ENCODE measurements at places on chromosomes 7 and 10.
A peak's percentile ranks its signal among the peaks of the same experiment; 100 is the strongest.

DNA sequence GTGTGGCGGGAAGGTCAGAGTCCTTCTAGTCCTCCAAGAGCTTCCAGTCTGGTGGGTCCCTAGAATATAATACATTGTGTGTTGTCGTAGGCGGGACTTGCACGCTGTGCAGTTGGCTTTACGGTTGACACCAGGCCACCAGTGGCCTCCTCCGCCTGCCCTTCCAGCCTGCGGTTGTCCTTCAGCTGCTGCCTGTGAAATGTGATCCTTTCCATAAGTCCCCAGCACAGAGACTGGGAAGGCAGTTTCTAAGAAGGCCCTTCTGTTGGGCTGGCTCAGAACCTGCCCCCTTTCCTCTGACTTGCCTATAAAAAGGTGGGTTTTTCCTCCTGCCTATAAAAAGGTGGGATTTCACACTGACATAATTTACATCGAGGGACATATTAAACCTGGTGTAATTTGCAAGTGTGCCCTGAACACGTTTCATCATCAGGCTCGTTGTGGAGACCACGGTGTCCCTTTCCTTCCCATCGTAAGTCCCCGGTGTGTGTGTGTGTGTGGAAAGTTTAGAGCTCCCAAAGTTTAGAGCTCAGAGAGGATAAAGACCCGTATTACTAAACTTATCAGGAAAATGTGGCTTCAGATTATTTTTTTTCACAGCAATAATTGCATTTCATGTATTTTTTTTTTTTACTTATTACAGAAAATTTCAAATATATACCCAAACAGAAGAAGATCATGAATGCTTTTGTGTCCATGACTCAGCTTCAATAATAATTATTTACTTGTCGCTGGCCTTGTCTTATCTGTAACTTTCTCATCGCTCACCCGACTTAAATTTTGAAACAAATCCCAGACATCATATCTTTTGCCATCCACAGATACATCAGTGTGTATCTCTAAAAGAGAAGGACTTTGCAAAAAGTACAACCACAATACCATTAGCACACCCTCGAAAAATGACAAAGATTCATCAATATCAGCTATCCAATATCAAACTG is 45.1 kb downstream of the CUX1 start:
- DNase-seq: no peak

- no peak for DNase-seq
Observed at GRCh38 chr7:89145801-89146200, 350.3 kb upstream of the TEX47 start.

GRCh38 chr7:113392421-113392820 is 274.1 kb upstream of the SMIM30 start:
- no peak for DNase-seq

DNA sequence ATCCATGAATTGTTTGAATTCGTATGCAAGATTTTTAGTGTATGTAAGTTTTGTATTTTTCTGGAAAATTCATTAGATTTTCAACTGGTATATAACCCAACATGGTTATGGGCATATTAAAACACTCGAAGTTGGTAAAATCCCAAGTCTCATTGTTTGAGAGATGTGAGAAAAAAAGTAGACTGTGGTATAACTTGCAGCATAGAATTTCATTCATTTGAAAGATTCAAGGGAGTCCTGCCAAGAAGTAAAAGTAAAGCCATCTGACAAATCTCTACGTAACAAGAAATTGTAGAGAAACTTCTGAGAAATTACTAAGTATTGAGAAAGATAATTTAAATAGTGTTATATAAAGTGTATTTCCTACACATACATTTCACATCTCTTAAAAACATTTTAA is 40.2 kb downstream of the SEMA3E start:
- DNase-seq: no peak

DNA sequence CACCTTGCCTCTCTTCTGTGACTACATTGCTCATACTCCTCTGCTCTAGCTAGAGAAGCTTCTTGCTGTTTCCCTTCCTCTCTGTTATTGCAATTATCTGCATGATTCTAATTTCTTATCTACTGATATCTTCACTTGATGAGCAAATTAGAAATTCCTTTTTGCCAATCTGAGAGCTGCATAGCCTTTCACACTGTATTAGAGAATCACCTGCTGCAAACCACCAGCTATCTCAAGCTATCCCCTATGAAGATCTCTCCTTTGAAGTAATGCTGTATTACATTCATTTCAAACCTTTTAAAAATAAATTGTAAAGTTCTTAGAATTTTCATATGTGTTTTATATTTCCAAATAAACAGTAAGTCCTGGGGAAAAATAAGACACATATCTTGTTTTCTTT is 89.0 kb upstream of the ZNF804B start:
- no peak for DNase-seq

DNA sequence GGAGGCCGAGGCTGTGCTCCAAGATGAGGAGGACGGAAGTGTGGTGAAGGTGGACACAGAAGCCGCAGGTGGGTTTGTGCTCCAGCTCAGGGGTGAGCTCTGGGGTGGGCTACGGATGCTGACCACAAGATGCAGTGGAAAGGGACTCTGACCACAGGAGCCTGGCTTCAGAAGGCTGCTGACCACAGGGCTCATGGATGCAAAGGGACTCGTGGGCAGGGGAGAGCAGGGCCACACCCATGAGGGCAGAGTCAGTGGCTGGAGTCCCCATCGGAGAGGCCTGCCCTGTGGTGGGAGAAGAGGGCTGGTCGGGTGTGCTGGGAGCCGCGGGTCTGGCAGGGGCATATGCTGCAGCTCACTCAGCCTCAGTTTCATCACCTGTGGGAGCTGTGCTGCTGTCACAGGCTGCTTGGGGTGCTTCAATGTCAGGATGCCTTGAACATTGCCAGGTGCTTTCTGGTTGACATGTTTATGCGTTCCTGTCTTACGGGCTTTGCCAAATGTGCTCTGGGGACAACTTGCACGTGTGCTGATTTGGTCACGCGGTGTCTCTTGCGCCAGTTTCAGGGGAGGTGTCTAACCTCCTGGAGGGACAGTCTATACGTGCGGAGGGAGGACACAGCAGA is 13.7 kb downstream of the SCART1 start:
- no peak for DNase-seq

GRCh38 chr7:3244241-3244814 is 56.7 kb upstream of the SDK1 start:
- no peak for DNase-seq

DNA sequence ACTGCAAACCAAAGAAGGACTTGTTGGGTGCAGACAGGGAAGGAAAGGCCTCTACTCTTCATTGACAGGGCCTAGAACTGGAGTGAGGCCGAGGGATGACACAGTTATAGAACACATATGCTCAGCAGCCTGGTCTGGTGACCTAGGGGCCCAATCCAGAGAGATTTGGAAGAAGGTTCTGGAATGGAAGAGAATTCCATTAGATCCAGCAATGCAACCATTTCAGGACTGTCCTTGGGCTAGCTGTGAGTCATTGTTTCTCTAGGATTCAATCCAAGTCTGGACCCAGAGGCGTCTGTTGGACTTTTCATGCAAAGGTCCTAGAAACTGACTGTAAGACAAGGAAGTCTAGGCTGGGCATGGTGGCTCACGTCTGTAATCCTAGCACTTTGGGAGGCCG is 59.2 kb downstream of the WIPF3 start:
- DNase-seq: no peak

DNA sequence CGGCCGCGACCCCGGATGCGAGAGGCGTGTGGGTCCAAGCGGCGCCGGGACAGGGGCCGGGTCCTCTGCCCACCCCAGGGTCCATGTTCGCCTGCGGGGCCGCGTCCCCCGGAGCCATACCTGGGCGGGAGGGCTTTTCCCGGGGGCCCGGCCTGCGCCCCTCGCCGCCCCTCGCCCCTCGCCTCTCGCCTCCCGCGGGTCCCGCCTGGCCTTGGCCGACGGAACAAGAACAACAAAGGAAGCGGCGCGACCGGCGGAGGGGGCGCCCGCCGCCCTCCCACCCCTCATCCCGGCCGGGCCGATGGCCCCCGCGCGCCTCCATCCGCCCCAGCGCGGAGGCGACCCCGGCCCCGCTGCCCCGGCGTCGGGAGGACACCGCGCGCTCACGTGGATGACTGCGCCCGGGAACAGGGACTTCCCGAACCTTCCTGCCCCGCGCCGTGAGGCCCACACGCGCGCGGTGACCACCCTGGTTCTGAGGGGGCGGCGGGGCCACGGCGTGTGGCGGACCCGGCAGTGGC is 348.2 kb downstream of the DNAJB6 start:
- DNase-seq: no peak

GRCh38 chr10:91564508-91564907 is 68.4 kb downstream of the PPP1R3C start:
- DNase-seq: no peak

- no peak for DNase-seq
Observed at GRCh38 chr10:3616880-3617279, 168.1 kb downstream of the KLF6 start.

DNA sequence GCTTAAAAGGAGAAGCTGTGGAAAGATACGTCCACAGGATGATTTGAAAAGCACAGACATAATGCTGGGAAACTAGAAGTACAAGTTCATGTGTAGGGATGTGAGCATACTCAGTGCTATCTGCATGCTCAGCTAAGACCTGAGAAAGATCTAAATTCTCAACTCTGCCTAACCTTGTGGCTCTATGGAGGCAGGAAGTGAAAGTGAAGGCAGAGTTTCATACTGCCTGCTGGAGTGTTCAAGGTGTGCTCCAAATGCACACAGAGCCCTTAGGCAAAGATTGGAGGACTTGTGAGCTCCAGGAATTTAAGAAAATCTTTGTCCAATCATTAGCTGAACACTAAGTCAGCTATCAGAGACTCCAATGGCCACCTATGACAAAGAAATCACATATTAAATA is 190.9 kb downstream of the RNLS start:
- no peak for DNase-seq

- no peak for DNase-seq
Observed at GRCh38 chr7:2654059-2654458, 22.3 kb downstream of the TTYH3 start.

DNA sequence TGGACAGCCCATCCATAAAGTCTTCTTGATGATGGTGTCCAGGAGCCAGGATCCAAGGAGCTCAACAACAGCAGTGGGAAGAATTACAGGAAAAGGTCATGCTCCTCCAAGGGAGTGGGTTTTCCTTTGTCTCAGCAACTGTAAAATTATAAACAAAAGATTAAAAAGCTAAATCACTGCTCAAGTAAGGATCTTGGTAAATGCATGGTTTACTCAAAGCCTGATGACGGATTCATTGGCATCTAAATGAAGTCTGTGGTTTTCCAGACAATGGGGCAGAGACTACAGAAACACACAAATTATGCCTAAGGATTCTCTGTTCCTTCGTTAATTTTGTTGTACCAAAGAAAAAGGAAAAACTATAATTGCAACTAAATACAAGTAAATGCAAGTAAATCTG is 36.4 kb upstream of the DLX6 start:
- DNase-seq: no peak

- DNase-seq: no peak
Observed at GRCh38 chr7:155459700-155460461, 2.0 kb downstream of the EN2 start.

GRCh38 chr10:88082806-88083596 is 219.6 kb downstream of the PTEN start:
- no peak for DNase-seq

DNA sequence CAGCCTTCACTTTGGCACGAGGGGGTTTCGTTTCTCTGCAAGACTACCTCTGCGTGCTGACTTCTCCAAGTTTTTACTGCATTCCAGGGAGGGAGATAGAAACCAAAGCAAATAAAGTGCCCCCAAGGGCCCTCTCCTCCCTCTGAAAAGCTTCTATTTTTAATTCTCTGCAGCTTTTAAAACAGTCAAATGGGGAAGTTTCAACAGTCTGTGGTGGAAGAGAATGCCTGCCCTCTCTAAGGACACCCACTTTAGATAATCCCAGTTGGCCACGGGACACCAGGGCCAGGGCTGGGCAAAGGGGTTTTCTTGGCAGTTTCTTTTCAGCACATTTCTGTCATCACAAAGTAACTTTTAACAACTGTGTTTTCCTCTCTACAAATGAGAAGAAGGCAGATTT is 386.7 kb upstream of the NPVF start:
- no peak for DNase-seq

- no peak for DNase-seq
Observed at GRCh38 chr10:10094691-10095090, 923.0 kb upstream of the CELF2 start.

GRCh38 chr10:73644015-73644743 is 2.9 kb upstream of the MYOZ1 start:
- peak; percentile 38 for DNase-seq

- DNase-seq: no peak
Observed at GRCh38 chr10:132320654-132321469, 11.1 kb upstream of the LRRC27 start.

DNA sequence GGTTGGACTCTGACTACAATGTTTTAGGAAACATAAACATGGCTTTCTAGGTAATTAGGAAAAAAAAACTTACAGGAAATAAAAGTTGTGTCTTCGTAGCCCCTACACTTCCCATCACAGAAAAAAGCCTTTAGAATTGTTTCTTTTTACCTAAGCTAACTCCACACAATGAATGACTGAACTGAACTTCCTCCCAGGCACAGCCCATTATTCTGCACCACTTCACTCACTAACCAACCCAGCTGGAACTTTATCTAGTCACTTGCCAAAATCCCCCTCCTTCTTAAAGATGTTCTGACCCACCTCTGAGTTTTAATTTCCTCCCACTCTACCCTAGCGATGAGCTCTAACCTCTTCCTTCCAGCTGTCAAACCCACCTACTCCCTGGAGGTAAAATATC is 91.7 kb upstream of the MEOX2 start:
- DNase-seq: no peak

GRCh38 chr7:29063236-29063635 is 83.1 kb downstream of the CPVL start:
- DNase-seq: no peak

GRCh38 chr7:101948650-101949049 is 131.2 kb downstream of the CUX1 start:
- DNase-seq: no peak

GRCh38 chr10:102452672-102453340 is 1.5 kb upstream of the C10orf95 start:
- peak; percentile 58 for DNase-seq

- DNase-seq: no peak
Observed at GRCh38 chr10:88890681-88891381, 10.8 kb downstream of the STAMBPL1 start.

DNA sequence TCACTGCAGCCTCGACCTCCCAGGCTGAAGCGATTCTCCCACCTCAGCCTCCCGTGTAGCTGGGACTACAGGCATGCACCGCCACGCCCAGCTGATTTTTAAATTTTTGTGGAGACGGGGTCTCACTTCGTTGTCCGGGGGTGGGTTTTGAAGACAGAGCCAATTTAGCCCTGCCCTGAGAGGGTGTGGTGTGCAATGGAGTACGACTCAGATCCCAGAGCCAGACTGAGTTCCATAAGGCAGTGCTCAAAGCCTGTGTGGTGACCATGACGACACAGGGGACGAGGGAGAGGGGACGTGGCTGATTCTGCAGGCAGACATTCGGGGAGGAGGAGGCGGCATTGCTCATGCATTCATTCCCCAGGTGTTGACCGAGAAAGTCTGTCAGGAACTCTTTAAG is 72.1 kb downstream of the ZMIZ1 start:
- DNase-seq: no peak

GRCh38 chr7:19090526-19090925 is 26.9 kb downstream of the TWIST1 start:
- no peak for DNase-seq
